ENCODE measurements at places on chromosomes 12 and 14.
A peak's percentile ranks its signal among the peaks of the same experiment; 100 is the strongest.

DNA sequence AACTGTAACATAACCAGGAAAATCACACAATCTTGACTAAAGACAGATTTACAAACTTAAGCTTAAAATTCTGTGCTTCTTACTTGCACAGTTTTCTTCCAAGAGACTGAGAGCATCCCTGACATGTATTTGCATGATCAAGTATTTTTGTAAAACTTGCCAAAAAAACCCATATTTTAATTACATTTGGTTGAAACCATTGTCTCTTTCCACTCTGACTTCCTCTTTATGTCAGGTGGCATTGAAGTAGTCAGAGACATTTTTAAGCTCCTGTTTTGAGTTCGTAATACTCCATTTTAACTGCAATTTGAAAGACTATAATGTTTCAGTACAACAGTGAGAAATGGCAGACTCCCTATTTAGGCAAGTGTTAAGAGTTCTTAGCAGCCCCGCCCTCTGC is 103.6 kb downstream of the ATXN7L3B start:
- DNase-seq = no peak

GRCh38 chr12:78697817-78698415 is 166.7 kb upstream of the SYT1 start:
- DNase-seq = no peak

GRCh38 chr12:3753544-3754284 is 805 bp upstream of the CRACR2A start:
- no peak for DNase-seq

- no peak for DNase-seq
Measured at GRCh38 chr14:85178864-85179263, 351.1 kb upstream of the FLRT2 start.

- no peak for DNase-seq
Measured at GRCh38 chr12:12891881-12892355, 556 bp downstream of the GPRC5A start.

- peak; percentile 65 for DNase-seq
Measured at GRCh38 chr12:75208856-75209811, 505 bp downstream of the KCNC2 start.

- DNase-seq = no peak
Measured at GRCh38 chr14:36059531-36059930, 117.0 kb downstream of the PTCSC3 start.

DNA sequence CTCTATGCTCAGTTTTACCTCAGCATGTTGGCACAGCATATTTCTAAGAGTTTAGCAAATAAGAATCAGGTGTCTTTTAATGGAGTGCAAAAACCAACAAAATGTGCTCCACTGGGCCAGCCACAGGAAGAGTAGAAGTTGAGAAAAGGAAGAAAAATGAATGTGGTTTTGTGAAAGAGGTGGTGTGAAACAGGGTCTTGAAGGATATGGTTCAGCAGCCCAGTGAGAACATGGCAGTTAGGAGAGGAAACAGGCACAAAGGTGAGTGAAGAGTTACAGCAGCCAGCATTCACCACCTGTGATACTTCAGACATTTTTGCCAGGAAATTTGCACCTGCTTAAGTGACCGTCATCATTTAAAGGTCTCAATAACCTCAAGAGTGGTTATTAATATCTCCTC is 2.4 kb downstream of the STAB2 start:
- no peak for DNase-seq

DNA sequence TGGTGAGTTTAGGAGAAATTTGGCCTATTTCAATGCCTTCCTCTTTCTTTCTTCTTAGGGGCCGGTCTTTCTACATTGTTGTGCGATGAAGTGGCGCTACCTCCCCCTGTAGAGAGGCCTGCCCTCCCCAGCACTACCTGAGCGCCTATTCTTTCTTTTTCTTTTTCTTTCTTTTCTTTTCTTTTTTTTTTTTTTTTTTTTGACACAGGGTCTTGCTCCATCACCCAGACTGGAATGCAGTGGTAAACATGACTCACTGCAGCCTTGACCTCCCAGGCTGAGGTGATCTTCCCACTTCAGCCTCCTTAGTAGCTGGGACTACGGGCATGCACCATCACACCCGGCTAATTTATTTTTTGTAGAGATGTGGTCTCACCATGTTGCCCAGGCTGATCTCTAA is 136.1 kb upstream of the MAX start:
- DNase-seq = no peak

GRCh38 chr12:132804426-132804861 is 24.2 kb downstream of the GOLGA3 start:
- no peak for DNase-seq

DNA sequence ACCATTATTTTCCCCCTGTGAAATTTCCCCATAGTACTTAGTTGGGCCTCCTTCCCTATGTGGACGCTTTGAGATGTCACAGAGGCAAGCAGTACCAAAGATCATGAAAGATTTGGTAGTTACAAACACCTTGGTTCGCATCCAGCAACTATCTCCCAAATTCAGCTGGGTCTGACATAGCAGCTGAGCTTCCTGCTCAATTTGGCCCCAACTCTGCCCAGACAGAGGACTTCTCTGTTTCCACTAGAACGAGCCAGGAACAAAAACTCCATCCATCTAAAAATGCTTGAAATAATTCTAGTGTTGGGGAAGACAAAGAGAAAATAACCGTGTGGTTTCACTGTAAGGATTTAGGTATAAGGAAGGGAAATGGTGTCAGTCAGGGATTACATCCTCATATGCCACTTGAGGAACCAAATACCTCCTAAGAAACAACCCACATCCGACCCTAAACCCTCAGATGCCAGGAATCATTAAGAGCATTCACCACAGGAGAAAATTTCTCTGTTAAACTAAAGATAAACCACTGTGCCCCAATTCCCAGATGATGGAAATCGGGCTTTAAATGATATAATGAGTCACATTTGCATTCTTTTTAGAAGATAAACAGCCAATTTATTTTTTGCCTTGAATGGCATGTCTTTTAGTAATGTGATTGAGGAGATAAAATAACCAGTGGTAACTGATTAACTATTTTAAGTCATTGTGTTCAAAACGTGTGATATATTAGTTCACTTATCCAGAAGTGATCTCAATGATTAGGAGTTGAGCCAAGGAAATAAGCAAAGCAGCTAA is 103.7 kb upstream of the IFNG-AS1 start:
- DNase-seq = no peak

DNA sequence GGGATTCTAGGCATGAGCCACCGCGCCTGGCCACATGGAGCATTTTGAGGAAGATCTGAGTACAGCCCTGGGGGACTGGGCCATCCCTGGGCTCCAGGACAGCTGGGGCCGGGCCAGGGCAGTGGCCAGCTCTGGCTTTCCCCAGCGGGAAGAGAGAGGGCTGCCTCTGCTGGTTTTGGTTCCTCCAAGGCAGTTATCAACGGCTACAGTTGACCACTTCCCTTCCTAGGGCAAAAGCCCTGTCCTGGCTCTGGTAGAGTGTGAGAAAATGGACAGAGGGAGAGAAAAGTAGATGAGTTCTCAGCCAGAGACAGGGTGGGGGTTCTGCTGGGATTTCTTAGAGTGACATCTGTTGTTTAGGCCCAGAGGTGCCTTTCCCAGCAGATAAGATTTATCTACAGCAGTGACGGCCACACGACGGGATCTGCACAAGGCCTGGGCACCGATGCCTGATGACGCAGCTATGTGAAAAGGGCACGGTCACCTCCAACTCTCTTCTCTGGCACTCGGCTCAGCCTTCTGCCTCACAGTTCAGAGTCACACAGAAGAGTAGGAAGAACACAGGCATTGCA is 5.5 kb upstream of the HVCN1 start:
- no peak for DNase-seq

DNA sequence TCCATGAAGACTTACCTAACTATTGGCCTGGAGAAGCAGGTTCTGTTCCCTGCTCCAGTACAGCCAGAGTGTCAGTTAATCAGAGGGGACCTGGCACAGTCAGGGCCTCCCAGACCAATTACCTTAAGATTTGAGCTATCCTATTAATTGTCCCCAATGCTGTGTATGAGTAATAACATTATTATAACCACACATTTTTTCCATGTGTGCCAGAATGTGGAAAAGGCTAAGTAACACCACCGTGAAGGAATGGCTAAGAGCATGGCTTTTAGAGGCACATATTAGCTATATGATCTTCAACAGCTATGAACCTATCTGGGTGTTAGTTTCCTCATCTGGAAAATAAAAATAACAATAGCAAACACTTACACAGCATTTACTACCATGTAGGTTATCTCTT is 111.1 kb upstream of the RAP1B start:
- no peak for DNase-seq

- no peak for DNase-seq
Measured at GRCh38 chr12:126191949-126192348, 1126.7 kb downstream of the AACS start.

DNA sequence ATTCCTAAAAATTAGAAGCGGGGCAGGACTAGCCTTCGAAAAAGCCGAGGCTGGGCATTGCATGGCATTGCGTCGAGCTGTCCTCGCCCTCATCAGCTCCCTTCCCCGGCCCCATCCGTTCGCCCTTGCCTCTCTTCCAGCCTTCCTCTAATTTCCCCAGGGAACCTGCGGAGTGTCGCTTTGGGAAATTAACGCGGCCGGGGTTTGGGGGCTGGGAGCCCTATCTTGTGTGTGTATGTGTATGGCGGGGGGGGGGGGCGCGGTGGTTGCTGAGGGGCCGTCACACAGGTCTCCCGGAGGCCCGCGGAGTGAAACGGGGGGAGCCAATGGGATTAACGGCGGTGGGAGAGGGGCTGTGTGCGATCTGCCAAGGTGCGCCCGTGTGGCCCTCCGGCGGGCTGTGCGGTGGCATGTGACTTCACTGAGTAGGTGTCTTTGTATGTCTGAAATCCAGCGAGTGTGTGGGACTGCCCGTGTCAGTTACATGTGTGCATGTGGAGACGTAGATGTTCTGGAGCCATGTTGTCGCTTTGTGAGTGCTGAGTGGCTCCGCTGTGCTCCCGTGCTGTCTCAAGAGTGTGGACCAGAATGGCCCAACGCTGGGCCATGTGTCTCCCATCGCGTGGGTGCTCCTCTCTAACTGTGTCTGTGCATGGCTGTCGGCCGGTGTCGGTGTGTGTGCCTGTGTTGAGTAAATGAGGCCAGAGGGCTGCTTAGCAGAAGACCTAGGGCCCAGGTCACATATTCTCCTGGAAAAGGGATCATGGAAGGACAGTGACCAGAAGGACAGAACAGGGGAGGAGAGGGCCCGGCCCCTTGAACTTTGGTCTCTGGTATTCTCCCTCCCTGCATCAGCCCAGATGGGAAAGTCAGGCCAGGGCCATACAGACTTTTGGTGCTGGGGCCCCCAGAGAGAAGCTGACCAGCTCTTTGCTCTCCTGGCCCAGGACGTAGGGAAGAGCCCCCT is 1.5 kb downstream of the PTMS start:
- DNase-seq = no peak

GRCh38 chr12:52909796-52910195 is 4.9 kb upstream of the KRT8 start:
- no peak for DNase-seq

DNA sequence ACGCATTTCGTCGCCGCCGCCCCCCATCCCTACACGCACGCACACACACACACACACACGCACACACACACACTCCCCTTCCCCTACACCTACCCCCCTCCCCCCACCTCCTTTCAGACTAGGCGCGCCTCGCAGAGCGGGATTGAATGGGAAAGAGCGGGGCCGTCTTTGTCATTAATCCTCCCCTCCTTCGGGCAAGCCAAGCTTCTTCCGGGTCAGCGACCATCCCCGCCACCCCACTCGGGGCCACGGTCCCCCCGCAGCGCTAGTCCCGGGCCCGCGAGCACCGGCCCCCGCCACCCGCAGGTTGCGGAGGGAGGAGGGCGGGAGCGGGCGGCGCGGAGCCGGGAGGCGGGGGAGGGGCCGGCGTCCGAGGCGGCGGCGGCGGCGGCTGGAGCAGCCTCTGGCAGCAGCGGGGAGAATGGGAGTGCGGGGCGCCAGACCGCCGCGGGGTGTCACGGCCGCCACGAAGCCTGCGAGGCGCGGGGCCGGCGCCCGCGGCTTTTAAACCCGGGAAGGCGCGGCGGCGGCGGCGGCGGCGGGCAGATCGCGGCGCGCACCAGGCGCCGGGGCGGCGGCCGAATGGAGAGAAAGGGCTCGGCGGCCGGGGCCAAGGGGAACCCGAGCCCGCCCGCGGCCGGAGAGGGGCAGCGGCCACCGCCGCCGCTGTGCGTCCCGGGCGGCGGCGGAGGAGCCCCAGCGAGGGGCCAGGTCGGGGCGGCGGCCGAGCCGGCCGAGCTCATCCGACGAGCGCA is at the start of gene TTC9:
TSS of gene TTC9 (plus strand) at position 369 of the 755 bp plus-strand sequence. CDS start at position 583, 214 bp downstream.
- DNase-seq = peak; percentile 82

- DNase-seq = no peak
Measured at GRCh38 chr12:77087427-77087826, 22.1 kb upstream of the E2F7 start.

DNA sequence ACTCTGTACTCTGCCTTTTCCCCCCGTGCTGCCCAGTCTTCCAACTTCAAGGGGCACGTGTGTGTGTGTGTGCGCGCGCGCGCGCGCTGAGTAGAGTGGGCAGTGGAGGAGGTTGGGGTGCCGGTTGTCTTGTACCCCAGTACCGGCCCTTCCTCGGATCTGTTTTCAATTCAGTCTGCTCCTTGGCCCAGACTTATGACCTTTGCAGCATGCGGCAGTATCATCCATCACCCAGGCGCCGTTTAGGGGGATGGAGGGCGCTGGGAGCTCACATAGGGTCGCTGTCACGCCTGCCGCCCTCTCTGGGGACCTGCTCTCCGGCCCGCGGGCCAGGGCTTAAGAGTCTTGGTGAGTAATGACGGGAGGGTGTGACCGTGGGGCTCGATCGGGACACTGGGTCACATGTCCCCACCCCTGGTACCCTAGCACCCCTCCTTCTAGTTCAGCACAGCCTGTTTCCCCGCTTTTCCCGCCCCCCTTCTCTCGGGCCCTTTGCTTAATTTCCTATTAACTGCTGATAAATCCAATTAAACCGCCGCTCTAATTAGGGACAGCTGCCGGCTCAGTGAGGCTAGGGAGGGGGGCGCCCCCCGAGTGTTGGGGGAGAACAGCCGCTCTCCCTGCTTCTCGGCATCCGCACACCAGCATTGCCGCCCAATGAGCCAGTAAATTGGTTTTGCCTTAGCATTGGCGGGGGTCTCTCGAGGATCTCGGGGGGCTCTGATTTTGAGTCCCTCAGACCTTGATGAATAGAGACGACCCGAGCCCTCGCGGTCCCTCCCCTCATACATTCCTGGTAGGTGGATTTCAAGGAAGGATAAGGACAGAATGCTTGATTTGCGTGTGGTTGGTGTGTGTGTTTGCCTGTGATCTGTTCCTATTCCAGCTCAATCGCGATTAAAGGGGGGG is 9.3 kb downstream of the STAC3 start:
- DNase-seq = peak; percentile 60

- DNase-seq = no peak
Measured at GRCh38 chr14:52888159-52888558, 62.7 kb downstream of the FERMT2 start.
